ENCODE measurements at places on chromosomes 5 and 9.

DNA sequence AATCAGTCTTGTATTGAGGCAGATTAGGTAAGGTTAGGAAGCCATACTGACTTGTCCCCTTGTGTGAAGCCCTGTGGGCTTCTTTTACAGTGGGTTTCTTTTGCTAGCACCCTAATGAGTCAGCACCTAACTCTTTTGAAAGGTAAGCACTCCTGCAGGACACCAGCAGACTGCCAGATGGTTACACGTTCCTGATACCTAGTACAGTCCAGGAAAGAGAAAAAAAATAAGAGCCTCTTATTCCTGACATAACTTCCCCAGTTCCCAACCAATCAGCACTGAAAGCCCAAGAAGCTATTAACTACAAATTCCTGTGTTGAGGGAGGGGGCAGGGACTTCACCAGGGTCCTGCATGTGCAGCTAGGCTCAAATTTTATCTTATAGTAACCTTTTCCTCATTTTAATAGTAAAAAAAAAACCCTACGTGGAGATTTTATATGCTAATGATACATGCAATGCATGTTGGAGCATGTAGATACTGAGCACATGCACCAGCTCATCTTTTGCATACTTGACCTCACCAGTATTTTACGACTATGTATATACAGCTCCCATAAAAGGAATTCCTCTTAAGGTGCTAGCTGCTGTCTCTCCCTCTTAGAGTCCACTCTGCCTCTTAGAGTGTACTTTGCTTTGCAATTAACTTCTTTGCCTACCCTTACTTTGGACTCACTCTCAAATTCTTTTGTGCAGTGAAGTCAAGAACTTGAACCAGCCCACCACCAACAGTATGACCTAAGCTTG is 84.7 kb upstream of the RORB start:
- DNase-seq = no peak

- DNase-seq = no peak
Measured at GRCh38 chr5:154044099-154044498, 5.3 kb downstream of the MFAP3 start.

GRCh38 chr5:7395947-7396712 is at the start of gene ADCY2:
Gene ADCY2 (plus strand): TSS chr5:7396138. CDS start chr5:7396297, 159 bp downstream.
- no peak for DNase-seq

DNA sequence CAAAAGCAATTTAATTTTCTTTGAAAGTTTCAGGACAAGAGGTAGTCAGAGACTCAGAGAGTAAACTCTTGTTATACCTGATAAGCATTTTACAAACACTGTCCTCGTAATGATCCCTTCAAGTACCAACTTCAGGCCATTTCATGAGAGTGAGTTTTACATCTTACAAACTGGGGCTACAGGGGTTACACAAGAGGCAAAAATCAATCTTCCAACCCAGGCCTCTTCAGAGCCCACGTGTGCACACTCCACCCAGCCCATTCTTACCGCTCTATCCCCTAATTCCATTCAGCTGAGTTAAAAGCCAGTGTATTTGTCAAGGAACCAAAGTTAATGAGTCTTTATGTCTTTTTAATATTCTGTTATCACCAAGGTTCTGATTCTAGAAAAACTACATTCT is 46.5 kb downstream of the PSMB7 start:
- DNase-seq = no peak

DNA sequence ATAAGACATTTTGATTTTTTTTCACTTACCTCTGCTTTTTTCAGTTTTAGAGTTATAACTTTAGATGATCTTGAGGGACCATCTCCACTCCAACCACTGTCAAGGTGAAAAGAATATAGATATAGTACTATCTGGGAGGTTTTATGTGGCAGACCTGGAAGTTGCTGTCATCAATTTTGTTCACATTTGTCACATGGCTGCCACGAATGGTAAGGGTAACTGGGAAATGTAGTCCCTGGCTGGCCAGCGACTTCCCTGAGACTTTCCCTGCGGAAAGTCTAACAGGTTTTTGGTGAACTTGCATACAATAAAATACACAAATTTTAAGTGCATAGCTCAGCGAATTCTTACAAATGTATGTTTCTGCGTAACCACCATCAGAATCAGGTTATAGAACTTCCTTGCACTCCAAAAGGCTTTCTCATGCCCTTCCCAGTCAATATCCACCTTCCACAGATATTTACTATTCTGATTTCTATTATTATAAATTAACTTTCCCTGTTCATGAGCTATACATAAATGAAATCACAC is 121.5 kb downstream of the MAT2B start:
- no peak for DNase-seq

DNA sequence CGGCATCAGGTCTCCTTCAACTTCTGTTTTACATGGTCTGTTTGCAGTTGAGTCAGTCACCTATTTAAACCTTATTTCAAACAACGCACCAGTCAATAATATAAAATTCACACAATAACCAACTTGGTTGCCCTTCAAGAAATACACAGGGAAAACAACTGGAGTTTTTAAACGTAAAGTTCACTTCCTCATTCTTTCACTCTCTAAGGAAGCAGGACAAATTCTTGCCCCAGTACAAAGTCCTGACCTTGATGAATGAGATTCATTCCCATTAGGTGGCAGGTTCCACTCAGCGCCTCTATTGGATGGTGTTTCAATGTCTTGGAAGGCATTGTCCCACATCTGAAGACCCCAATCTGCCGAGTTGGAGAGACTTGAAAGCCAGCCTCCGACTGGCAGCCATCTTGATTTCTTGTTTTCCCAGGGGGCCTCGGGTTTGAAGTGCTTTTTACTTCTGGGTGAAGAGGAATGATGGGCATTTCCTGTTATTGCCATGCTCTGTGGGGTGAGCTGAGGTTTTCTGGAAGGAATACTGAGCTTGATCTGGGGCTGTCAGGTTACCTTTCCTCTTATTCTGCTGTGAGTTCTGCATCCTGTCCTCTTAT is 105.0 kb downstream of the ACER2 start:
- no peak for DNase-seq

DNA sequence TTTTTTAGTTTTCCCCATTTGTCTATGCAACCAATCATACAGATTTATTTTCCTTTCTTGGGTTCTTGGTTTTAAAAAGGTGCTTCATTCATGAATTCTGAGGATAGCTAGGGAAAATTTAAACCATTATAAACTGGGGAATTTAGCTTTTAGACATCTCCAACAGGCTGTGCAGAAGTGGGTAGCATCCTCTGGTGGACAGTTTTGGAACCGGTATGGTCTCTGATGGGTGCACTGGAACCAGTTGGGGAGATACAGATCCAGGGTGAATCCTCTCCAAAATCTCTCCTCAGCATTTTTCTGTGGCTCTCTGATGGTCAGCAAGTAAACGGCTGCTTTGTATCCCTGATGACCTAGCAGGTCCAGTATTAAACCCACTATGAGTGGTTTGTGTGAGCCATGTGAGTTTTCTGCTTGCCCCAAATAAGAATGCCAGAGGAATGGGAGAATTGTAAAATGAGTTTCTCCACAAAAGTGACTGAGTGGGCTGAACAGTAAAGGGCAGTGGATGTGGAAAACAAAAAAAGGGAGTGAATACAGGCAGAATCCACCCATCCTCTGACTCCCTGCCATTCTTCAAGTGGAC is 9.1 kb upstream of the DNAJC25 start:
- DNase-seq = no peak

DNA sequence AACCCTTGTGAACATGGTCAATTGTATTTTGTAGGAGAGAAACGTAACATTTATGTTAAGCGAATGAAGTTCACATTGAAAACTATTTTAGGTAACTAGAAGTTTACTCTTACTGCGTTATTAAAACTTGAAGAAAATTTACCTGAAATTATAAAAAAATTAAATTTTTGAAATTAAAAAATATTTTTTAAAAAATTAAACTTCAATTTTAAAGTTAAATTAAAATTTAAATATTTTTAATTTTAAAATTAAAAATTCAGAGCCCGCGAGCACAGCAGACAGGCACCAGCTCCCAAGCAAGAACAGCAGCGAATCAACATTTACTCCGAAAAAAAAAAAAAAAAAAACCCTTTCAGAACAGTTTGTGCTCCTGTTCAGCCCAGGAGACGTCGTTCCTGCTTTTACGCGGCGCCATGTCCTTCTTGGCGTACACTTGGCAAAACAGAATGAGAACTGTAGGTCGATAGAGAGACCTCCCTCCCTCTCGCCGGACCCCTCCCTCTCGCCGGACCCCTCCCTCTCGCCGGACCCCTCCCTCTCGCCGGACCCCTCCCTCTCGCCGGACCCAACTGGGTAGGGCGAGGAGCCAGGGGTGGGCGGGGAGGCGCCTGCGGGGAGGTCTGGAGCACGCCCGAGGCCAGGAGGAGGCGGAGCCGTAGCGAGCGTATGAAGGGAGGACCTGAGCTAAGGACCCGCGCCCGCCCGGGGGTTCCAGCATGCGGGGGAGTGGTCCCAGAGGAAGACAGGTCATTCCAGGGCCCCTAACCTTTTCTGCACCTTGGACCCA is 235.8 kb downstream of the ROR2 start:
- no peak for DNase-seq

GRCh38 chr5:146703899-146704298 is 174.7 kb downstream of the PPP2R2B start:
- DNase-seq = no peak

DNA sequence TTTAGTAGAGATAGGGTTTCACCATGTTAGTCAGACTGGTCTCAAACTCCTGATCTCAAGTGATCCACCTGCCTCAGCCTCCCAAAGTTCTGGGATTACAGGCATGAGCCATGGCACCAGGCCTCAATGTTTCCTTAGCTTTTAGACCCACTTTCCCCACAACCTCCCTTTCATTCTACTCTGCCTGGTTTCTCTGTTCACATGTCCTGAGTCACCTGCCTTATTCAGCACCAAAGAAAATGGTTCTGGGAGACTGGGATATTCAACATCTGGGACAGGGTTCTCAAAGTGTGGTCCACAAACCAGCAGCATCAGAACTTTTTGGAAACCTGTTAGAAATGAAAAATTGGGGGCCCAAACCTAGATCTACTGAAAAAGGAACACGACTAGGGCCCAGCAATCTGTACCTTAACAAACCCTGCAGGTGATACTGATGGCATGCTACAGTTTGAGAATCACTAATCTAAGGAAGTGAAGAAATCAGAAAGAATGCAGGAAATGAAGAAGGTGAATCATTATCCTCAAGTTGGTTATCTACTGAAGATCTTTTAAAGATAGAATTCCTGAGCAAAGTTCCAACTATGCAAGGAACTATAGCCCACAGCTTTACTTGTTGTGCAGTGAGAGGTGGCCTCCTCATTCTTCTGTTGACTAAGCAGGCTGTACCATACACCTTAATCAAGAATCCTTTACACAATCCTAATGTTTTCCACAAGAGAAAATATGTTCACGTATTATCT is 51.8 kb upstream of the CTNNAL1 start:
- DNase-seq = no peak

DNA sequence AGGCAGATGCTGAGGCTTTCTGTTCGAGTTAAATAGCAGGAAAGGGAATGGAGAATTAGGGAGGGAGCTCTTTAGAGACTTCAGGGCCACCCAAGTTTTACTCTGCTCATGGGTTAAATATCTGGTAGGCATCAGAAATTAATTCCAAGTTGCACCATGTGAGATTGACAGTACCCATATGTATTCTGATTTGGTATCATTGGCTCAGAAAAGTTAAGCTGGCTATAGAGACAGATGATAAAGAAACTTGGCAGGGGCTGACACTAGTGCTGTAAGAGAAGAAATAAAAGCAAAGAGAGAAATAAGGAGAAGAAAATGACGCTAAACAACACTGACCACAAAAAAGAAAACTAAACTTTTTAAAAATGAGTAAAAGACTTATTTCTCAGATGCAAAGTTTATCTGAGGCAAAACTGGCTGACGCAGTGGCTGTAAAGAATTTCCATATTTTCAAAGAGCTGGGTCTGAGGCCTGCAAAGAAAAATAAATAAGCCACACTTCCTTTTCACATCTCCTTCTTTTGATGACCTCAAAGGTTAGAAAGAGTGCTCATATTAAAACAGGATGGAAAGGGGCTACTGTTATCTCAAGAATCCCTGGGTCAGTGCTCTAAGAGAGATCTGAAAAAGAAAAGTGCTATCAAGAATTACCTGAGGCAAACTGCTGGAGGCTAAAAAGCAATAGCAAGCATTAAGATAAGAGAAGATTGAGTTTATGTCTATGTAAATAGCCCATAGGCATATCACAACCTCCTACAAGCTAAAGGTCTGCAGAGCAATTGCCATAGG is 399.0 kb upstream of the MEF2C start:
- DNase-seq = no peak

DNA sequence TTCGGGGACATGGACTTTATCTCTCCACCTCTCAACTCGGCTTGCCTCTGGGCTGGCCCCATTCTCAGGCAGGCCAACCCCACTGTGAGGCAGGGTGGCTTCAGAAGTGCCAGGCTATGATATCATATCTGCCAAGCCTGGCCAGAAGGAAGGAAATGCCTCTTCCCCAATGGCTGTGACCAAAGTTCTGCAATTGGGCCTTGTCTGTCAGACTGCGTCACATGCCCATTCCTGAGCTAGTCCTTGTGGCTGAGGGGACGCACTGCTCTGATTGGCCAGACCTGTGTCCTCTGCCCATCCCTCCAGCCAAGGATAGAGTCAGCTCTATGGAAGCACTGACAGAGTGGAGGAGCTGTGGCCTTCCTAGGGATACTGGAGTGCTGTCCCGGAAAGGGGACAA is 11.9 kb downstream of the SMIM23 start:
- no peak for DNase-seq

GRCh38 chr5:119049824-119050449 is 20.9 kb upstream of the DMXL1 start:
- no peak for DNase-seq

- peak; percentile 29 for DNase-seq
Measured at GRCh38 chr5:148978370-148979082, 84.3 kb downstream of the SH3TC2 start.

- DNase-seq = no peak
Measured at GRCh38 chr5:93123127-93123526, 457.9 kb downstream of the NR2F1-AS1 start.

- no peak for DNase-seq
Measured at GRCh38 chr9:76200745-76201144, 193.5 kb downstream of the RFK start.

GRCh38 chr5:60230456-60230855 is 336.9 kb upstream of the PDE4D start:
- no peak for DNase-seq

DNA sequence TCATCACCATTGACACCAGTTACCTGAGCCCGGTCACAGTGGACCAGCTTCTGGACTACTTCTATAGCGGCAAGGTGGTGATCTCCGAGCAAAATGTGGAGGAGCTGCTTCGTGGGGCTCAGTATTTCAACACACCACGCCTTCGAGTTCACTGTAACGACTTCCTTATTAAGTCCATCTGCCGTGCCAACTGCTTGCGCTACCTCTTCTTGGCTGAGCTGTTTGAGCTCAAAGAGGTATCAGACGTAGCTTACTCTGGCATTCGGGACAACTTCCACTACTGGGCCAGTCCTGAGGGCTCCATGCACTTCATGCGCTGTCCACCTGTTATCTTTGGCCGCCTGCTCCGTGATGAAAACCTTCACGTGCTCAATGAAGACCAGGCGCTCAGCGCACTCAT is 520 bp downstream of the CCIN start:
- DNase-seq = no peak

DNA sequence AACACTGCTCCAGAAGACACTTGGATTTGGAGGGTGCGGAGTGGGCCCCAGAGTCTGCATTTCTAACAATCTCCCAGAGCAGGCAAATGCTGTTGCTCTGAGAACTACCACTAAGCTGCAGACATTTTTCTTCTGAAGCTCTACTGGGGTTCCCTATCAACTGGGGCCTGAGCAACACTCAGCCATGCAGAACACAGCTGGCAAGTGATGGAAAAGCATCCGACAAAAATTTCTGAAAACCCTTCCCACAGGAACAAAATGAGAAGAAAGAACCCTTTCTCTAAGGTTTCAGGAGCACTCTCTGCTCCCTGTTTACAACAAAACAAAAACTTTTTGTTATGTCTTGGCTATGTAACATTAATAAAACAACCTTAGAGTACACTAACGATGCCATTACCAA is 516.9 kb downstream of the CTNND2 start:
- no peak for DNase-seq

- DNase-seq = no peak
Measured at GRCh38 chr9:4077499-4078102, 222.3 kb downstream of the GLIS3 start.

Data from type B pancreatic cell (in vitro differentiated cells).